ENCODE measurements at places on chromosomes 4 and X.

GRCh38 chr4:147054228-147054872 is 108.7 kb upstream of the TTC29 start:
- no peak for DNase-seq

- DNase-seq = no peak
Measured at GRCh38 chr4:177023951-177024350, 231.2 kb upstream of the VEGFC start.

DNA sequence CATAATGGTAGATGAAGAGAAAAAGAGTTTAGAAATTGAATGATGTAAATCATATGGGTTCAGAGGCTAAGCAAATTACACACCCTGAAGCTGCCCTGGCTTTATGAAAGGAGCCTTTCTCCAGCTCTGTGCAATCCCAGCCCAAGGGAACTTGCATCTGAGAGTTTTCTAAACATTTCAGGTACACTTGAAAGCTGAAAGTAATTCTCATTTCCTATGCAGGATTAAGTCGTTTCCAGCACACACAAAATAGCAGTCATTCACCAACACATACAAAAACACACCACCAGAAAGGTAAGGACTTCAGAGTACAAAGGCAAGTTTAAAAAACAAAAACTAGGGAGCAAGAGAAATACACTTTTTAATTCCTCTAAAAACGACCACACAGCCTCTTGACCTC is 1.7 kb downstream of the PDGFC start:
- DNase-seq = no peak

DNA sequence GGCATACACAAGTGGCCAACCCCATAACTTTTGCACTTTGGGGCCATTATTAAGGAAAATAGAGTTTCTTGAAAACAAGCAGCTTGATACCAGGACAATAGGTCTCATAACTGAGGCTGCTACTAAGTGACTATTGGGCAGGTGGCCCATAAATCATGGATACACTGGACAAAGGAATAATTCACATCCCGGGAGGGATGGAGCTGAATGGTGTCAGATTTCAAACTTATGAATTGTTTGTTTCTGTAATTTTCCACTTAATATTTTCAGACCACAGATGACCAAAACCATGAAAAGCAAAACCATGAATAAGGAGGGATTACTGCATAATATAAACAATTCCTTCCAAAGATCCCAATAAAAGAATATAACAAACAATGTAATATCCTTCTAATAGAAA is 114.4 kb downstream of the WDFY3 start:
- DNase-seq = no peak

GRCh38 chr4:88196523-88197185 is 38.2 kb upstream of the ABCG2 start:
- DNase-seq = no peak

DNA sequence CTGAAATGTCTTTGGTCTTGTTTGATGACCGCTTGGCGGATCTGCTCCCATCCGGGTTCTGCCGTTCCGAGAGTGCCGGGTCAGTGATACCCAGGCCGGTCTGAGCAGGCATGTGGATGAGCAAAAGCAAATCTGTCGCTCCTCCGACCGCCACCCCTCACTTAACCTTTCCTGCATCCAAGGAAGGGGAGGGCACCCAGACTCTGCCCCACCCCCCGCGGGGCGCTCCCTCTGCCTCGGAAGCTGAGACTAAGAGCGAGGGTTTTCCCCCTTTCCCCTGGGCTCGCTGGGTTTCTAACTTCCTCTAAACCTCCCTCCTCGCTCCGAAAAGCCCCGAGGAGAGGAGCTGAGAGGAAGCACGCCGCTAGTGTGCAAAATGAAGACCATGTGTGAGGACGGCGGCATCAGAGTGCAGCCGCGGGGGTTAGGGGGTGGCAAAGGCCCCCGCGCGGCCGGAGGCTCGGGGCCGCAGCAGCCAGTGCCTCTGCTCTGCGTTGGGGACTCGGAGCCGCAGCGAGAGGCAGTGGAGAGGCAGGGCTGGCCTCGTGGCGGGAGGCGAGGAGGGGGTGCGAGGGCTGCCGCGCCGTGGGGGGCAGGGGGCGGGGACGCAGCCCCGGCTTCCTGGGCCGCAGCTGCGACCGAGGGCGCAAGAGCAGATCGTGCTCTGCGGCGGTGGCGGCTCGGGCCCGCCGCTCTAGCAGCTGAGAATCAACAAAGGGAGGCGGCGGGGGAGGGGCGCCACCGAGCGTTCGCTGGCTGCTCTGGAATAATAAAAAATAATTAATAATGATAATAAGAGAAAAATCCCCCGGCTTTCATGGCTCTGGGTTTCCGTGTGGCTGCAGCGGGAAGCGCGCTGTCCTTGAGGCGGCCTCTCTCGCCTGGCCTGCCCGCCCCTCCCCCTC is 55.8 kb upstream of the BCOR start:
- DNase-seq = no peak

- no peak for DNase-seq
Measured at GRCh38 chrX:38318196-38318595, 9.1 kb downstream of the RPGR start.

GRCh38 chr4:88646528-88647280 is 50.9 kb downstream of the NAP1L5 start:
- DNase-seq = no peak

DNA sequence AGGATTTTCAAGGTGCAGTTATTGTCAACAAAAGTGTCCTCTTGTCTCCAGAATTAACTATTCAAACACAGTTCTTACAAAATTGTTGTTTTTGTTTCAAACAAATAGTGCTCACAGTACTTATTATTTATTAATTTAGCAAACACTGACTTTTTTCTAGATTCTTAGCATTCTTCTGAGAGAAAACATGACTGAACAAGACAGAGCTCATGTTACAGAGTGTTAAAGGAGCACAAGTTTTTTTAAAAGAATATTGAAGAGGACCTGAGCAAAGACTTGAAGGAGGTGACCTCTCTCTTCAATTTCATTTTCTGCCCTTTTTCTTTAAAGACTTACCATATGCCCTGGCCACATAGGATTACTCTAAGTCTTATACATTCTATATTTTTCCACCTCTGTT is 2220.3 kb upstream of the AGA start:
- no peak for DNase-seq

- DNase-seq = no peak
Measured at GRCh38 chr4:75822416-75822815, 79.8 kb downstream of the PPEF2 start.

All from stimulated activated CD8-positive, alpha-beta memory T cell treated with anti-CD3 and anti-CD28 coated beads, Interleukin-2, amount 100 ng/mL, for 1 hour (primary cell).